CD4-positive, alpha-beta T cell treated with Interleukin-2 at 100 ng/mL for 4 hours (primary cell): ENCODE measurements at places on chromosomes 1 and 21.

DNA sequence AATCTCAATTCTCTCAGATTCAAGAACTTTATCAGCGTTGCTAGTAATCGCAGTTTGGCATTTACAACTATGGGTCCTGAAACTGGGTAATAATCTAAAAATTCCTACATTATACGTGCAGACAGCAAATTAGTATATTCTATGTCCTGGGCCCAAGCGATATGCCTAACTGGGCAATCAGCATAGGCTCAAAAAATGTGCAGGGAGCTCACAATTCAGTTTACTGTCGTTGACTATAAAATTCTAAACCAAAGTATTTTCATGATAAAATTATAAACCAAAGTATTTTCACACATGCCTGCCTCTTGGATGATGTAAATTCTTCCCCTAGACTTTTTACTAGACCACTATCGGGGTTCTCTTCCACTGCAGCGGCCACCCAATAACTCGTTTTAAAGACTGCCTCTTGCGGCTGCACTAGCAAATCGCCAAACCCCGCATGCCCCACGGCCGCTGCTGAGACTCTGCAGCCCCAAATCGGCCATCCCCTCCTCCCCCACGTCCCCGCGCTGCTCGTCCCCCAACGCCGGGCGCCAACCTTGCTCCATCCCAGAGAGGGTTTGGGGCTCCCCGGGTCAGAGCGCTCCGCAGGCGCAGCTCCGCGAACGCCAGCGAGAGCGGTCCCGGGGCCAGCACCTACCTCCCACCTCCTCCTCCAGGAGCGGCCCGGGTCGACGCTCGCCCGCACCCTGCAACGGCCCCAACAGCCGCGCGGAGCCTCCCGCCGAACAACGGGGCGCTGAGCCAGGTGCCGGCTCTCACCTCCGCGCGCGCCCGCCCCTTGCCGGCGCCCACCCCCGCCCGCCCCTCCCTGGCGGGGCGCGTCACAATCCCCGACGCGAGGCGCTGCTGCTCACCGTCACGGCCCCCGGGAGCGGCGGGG lies 506 bp downstream of the SSX2IP start:
- DNase-seq: peak; percentile 30

- DNase-seq: no peak
These were observed 9.4 kb upstream of the HENMT1 start for GRCh38 chr1:108670131-108670773.

DNA sequence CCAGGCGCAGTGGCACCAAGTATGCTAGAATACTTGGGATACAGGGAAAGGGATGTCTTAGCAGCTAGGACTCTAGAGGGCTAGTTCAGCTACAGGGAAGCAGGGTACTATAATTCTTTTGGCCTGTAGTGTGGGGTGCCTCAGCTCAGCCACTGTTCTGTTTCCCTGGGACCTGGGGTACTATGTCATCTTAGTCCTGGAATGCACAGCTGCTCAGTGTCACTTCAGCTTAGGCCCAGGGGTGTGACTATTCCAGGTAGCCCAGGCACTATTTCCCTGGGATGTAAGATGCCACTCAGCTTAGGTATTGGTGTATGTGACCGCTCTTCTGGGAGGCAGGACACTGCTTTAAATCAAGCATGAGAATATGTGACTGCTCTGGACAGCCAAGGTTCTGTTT lies 34.1 kb downstream of the RGSL1 start:
- DNase-seq: no peak

DNA sequence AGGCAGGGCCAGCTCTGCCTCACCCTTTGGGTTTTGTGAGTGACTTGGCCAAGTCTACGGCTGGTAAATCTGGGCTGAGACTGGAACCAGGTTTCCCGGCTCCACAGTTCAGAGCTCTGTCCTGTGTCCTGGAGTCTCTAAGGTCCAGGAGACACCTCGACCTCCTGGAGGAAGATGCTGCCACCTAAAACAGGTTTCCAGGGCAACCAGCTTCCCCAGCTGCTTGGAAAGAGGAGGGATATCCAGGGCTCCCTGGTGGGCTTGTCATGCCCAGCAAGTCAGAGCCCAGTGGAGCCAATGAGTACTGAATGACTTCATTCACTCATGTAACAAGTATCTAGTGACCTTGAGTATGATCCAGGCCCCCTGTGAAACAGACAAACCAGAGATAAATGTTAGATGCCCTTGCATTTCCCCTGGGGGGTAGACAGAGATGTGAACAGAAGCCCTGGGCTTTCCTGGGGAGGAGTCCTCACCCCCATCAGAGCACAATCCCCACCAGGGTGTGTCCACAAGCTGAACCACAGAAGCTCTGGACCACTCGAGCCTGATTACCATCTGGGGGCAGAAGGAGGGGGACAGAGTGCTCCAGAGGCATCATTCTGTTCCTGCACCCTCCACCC lies 181.2 kb upstream of the RAB4A start:
- no peak for DNase-seq

GRCh38 chr1:67052741-67053534 lies 1.0 kb downstream of the SLC35D1 start:
- DNase-seq: peak; percentile 16

DNA sequence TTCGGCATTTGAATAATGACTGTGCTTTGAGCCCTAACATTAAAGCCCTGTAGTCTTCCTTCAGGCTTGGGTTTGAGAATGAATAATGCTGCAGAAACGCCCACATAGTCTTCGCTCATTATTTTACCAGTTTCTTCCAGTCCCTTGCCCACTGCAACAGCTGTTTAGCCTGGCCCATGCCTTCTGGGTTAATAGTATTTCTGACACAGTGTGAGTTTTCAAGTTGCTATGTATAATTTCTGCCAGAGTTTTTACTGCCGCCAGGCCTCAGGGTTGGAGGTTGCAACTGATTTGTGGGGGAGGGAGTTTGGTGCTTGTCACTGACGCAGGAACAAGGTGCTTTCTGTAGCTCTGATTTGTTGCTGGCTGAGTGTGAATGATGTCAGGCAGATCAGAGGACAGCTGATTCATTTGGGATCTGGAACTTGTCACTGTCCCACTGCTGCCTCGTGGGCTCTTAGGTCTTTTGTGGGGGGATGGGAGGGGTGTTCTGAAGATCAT lies 109.8 kb downstream of the MAST2 start:
- no peak for DNase-seq

GRCh38 chr1:78980511-78980910 lies 26.0 kb downstream of the ADGRL4 start:
- no peak for DNase-seq

DNA sequence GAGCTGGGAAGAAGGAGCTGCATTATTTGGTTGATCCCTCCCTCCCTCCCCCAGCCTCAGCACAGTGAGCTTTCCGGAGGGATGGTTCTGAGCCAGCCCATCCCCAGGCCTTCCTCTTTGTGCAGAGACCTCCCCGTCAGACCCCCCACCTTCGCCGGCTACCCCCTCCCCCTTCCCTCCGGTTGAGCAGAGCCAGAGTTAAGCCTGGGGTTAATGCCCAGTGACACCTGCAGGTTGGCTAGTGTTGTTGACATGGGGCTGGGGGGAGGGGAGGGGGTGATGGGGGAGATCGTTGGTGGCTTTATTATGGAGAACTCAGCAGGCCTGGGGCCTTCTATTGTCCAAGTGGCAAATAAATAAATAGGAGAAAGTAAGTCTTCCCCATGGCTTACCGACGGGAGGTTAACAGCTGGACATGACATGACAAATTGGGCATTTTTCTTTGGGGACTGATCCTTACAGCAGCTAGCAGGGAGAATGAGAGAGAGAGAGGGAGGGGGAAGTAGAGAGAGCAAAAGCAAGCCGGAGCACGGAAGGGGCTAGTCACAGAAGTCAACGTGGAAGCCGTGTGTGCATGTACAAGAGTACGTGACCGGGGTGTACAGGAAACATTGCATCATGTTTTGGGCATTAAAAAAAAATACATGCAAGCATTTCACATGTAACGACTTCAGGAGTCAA lies 131.1 kb downstream of the TMEM53 start:
- no peak for DNase-seq

- DNase-seq: peak; percentile 71
These were observed 34.2 kb upstream of the COX20 start for GRCh38 chr1:244801246-244801645.

- DNase-seq: no peak
These were observed 158.3 kb downstream of the PLXNA2 start for GRCh38 chr1:208085655-208086515.
